ENCODE measurements at places on chromosomes 2 and 18. TPM values are rescaled to one million over a fixed set of nuclear protein-coding genes. Genes with fewer than 3 reads are reported as not detected.

GRCh38 chr2:133193544-133194361, 374.5 kb downstream of the NCKAP5 start:
- DNase-seq, result no peak

DNA sequence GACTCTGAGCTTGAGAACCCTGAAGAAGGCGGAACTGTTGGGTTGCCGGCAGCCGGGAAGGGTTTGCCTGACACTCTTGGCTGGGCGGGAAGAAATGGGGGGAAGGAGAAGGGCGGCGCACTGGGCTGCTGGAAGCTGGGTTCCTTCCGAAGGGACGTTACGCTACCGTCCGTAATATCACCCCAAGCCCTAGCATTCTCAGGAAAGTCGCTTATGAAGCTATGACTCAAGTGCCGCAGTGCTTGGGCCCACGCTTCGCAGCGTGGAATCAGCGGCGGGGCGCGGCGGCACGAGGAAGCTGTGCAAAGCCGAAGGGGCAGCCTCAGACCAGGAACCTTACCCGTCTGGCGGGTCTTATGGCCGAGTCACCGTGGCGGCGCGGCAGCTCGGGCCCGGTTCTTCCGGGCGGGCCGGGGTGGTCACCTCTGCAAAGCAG, 50.2 kb upstream of the SIGLEC15 start:
- peak; percentile 76 for DNase-seq

TUBA3D gene
- not detected for total RNA-seq

FEV gene
- total RNA-seq, result not detected

- DNase-seq, result no peak
Measured at GRCh38 chr2:159792599-159792998, 5.4 kb downstream of the CD302 start.

DNA sequence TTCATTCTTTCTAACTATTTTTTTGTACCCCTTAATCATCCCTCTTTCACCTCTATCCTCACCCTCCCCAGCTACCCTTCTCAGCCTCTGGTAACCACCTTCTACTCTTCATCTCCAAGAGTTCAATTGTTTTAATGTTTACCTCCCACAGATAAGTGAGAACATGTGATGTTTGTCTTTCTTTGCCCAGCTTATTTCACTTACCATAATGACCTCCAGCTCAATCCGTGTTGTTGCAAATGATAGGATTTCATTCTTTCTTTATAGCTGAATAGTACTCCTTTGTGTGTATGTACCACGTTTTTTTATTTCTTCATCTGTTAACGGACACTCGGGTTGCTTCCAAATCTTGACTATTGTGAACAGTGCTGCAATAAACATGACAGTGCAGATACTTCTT, 22.1 kb upstream of the TMEM37 start:
- DNase-seq, result no peak

GRCh38 chr18:58041633-58042032, 2.4 kb upstream of the NEDD4L start:
- no peak for DNase-seq

RAB12 gene
- total RNA-seq, result 145 TPM

DNA sequence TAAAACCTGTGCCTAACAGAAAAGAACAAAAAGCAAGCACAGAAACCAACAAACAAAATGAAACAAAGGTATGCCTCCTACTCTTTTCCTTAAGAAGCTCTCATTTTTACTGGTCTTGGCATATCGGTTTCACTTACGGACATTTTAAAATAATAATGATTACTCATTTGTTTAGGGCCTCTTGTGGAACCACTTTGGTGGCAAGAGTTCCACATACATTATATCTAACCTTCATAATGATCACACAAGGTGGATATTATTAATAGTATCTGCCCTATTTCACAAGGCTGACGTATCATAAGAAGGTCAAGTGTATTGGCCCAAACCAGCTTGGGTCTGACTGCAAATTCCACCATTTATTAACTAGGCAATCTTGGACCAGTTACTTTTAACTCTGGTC, 304.7 kb downstream of the TCF4 start:
- no peak for DNase-seq

GRCh38 chr2:239563561-239563960, 162.7 kb upstream of the HDAC4 start:
- no peak for DNase-seq

ACTG2 gene
- 3.4 TPM for total RNA-seq

SCYGR4 gene
- not detected for total RNA-seq

DNA sequence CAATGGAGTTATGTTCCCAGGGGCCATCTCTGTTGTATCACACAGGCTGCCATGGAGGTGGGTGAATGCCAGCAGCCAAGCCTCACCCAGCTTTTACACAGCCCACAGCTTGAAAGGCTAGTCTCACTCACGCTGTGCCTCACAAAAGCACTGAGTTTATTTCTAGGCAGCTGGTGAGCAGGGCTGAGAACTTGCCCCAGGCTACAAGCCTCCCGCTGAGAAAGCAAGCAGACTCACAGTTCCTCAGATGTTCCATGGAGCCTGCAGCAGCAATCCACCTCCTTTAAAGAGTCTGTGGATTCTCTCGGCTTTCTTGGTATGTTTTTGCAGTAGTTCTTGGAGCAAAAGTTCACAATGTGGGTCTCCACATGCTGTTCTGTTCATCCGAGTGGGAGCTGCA, 40.9 kb upstream of the ALKAL2 start:
- no peak for DNase-seq

- peak; percentile 62 for DNase-seq
Measured at GRCh38 chr2:27683390-27684071, 19.8 kb downstream of the SLC4A1AP start.

- DNase-seq, result no peak
Measured at GRCh38 chr2:97870396-97870843, 125.3 kb downstream of the TMEM131 start.

DNA sequence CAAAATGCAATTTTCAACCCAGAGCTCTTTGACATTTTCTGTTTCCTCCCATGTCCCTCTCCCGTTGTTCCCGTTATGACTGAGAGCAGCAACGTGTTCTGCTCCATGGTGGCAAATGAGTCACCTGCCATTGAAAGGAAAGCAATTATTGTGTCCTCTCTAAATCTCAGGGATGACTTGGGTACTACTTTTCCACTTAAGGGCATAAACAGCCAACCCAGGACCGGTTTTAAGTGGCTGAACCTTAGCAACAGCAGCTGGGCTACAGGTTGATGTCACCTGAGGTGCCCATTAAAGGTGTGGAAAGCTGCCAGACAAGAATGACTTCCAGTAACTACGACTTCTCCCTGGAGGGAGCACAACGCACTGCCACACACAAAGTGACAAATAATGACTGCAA, 236.8 kb downstream of the NCKAP5 start:
- DNase-seq, result no peak

RPL37A gene
- 3,343 TPM for total RNA-seq

DNA sequence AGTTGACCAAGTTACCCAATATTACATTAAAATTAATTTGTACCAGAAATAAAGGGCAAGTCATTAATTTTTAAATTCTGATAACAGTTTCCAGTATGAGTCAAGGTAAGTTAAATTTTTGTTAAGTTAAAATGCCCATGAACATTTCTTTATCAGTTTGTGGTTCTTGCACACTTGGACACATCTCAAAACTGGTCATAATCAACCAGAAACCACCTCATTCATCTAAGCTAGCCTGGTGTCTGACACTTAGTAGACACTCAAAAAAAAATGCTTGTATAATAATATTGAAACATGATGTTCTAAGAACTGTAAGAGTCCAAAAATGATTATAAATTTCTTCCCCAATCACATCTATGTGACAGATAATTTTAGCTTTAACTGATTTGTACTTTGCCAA, 62.4 kb downstream of the SATB2 start:
- DNase-seq, result no peak

- DNase-seq, result no peak
Measured at GRCh38 chr2:68770271-68771111, 35.9 kb downstream of the ARHGAP25 start.

DNA sequence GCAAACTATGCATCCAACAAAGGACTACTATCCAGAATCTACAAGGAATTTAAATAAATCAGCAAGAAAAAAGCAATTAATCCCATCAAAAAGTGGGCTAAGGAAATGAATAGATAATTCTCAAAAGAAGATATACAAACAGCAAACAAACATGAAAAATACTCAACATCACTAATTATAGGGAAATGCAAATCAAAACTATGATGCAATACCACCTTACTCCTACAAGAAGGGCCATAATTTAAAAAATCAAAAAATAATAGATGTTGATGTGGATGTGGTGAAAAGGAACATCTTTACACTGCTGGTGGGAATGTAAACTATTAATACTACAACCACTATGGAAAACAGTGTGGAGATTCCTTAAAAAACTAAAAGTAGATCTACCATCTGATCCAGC, 164.7 kb downstream of the ZBTB7C start:
- DNase-seq, result no peak

- no peak for DNase-seq
Measured at GRCh38 chr2:237319086-237319820, 94.7 kb downstream of the COL6A3 start.

RAB6C gene
- 0.09 TPM for total RNA-seq

VAMP5 gene
- total RNA-seq, result 95.0 TPM

HAUS1 gene
- 5.7 TPM for total RNA-seq

DNA sequence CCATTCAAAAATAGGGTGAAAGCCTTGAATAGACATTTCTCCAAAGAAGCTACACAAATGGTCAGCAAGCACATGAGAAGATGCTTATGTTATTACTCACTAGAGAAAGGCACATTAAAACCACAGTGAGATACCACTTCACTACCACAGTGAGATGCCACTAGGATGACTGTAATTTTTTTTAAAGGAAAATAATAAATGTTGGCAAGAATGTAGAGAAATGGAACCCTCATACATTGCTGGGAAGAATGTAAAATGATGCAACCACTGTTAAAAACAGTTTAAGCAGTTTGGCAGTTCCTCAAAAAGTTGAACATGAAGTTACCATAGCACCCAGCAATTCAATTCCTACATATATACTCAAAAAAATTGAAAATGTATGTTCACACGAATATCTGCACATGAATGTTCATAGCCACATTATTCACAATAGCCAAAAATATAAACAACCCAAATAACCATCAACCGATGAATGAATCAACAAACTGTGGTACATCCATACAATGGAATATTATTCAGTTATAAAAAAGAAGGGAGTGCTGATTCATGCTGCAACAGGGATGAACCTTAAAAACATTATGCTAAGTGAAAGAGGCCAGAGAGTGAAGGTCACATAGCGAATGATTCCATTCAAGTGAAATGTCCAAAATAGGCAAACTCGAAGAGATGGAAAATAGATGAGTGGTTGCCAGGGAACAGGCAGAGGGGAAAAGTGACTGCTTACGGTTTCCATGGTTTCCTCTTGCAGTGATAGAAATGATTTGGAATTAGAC, 156.2 kb upstream of the NDUFV2 start:
- no peak for DNase-seq

MC2R gene
- not detected for total RNA-seq

- DNase-seq, result no peak
Measured at GRCh38 chr2:147663153-147663961, 181.5 kb upstream of the ACVR2A start.

DNA sequence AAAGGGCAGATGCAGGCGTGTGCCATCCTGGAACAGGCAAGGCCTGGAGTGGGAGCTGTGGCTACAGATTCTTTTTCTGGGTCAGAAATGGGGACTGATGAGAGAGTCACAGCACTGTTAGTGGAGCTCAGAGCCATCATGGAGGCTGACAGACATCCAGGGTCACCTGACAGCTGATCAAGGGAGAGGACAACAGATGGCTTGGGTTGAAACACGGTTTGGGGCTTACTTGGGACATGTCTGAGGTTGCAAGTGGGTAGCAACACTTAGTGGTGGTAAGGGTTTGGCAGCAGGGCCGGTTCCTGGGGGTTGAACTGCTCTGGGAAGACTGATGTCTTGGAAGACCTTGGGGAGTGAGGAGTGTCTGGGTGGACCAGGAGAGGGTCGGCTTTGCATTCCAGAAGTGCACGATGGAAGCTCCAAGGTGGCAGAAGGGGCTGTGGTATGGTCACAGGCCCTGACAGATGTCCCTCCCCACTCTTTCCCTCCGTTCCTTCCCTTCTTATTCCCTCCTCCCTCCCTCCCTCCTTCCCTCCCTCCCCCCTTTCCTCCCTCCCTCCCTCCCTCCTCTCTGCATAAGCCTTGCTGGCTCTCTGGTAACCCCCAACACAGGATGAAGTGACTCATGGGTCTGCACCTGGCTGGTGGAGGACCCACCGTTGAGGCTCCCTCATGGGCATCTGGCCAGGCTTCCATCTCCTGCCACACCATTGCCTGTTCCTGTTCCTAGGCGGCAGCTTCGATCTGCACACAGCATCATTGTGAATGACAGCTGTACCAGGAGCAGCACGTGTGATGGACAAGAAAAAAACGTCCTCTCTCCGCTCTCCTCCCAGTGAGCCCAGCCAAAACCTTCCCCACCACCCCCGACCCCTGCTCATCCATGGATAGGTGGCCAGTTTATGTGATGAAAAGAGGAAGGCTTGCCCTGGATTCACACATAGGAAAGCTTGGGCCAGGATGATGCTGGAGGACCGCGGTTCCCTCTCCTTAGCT, 63.8 kb upstream of the RPL31 start:
- DNase-seq, result no peak

GRCh38 chr2:45845566-45845965, 194.1 kb downstream of the PRKCE start:
- DNase-seq, result no peak

DNA sequence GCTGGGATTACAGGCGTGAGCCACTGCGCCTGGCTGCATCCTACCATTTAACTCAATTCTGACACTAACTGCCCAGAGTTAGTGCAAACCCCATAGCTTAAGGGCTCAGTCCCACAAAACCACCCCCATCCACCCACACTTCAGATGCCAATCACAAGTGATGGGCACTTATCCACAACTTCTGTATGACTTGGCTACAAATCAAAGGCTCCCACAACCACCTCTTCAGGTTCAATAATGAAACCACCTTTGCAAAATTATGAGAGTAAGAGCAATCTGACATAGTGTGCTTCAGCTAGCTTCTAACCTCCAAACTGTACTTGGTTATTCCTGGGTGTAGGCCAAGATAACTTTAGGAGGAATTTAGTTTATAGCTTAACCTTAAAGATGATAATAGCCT, 51.3 kb upstream of the SLC35F5 start:
- no peak for DNase-seq

DNA sequence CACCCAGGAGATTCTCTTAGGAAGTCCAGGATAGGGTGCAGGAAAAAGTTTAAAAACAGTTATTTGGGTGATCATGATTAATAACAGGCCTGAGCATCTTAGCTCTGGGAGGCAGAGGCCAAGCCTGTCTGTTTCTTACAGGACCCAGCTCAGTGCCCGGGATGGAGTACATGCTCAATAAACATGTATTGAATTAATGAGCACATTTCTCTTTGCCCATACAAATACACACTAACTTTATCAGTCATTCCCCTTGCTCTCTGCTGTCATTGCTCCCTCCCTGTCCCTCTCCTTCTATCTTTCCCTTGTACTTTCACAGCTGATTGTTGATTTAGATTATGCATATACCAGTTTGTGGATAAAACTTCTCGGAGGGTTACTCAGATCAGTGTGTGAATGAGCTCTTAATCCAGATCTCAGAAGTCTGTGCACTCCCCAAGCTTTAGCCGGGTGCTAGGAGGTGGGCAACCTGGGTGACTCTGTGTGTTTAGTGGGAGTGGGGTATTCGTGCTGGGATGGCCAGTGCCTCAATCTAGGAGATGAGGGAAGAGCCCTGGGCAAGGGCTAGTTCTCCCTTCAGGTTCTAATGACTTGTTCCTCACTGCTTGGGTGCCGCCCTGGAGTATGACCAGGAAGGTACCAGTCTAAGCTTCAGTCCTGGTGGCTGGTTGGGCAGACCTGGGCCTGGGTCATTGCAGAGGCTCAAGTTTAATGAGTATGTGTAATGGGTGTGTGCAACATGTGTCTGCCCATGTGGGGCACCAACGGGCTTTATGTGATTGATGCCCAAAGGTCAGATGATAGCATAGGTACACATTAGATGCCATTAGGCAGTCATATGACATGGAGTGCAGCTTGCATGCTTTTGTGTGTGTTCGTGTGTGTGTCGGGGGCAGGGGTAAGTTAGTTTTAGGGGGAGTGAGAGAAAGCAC, 10.6 kb downstream of the EMX1 start:
- peak; percentile 7 for DNase-seq

Data from psoas muscle (tissue), 8 donors.